ENCODE measurements at places on chromosomes 4 and X.

DNA sequence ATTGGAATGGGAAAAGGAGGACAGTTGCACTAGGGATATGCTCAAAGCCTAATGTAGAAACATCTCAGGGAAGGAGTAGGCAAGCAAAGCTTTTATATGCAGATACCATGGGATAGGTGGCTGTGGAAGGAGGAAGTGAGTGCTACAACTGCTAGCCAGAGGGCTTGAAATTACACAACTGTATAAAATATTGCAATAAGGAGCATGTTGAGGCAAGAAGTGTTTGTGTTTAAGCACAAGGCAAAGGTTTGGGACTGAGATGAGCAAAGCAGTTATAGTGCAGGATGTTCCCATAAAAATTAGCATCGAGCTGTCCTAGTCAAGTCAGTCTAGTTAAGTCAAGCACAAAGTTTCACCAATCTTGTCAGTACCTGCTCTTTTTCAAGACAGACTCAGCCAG is 35.6 kb upstream of the DCAF8L1 start:
- DNase-seq, result no peak

DNA sequence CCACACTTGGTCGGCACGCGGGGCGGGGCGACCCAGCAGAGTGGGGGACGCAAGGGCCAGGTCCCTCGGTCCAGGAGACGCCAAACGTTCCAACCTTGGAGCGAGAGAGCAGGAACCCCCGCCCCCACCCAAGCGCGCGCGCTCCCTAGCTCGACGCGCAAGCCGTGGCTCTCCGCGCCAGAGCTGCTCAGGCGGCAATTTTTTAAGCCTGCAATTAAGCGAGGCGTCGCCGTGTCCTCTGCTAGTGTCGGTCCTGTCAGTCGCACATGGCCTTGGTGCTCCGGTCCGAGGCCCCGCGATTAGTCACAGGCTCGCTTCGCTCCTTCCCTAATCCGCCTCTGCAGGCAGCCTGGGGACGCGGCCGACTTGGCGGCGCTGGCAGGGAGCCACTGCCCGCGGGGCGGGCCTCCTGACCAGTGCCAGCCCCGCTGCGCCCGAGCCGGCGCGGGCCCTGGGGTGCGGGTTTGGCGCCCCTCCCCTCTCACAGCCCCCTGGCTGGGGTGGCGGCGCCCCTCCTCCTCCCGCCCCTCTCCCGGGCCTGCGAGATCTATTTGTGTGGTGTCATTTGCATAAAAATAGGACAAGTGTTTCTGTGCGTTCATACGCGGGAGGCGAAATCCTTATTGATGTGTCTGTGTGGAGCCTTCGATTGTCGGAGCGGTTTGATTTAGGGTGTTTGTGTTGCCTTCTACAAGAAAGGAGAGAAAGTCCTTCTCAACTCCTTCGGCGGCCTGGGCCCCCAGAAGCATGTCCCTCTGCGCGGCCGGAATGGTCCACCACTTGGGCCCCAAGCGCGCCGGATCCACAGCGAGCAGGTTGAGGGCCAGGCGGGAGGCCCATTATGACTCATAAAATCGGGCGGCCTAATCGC is 9.8 kb upstream of the BCOR start:
- DNase-seq, result no peak

GRCh38 chrX:20217906-20218305 is 48.8 kb downstream of the RPS6KA3 start:
- no peak for DNase-seq

DNA sequence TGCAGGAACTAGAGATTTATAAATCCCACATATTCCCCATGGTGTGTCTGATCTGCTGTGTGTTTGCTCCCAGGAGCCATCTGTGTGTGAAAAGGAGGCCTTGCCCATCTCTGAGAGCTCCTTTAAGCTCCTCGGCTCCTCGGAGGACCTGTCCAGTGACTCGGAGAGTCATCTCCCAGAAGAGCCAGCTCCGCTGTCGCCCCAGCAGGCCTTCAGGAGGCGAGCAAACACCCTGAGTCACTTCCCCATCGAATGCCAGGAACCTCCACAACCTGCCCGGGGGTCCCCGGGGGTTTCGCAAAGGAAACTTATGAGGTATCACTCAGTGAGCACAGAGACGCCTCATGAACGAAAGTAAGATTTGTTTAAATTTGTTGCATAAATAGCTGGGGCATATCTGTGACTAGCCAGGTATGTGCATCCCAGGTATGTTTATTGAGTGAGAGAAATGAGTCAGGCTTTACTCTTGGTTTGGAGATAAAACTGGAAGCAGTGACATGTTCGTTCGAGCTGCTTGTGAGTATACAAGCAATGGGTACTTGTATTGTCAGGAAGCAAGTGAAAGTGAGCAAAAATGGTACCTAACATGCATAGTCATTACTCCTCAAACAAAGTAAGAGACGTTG is 89.5 kb downstream of the PTTG2 start:
- DNase-seq, result no peak

DNA sequence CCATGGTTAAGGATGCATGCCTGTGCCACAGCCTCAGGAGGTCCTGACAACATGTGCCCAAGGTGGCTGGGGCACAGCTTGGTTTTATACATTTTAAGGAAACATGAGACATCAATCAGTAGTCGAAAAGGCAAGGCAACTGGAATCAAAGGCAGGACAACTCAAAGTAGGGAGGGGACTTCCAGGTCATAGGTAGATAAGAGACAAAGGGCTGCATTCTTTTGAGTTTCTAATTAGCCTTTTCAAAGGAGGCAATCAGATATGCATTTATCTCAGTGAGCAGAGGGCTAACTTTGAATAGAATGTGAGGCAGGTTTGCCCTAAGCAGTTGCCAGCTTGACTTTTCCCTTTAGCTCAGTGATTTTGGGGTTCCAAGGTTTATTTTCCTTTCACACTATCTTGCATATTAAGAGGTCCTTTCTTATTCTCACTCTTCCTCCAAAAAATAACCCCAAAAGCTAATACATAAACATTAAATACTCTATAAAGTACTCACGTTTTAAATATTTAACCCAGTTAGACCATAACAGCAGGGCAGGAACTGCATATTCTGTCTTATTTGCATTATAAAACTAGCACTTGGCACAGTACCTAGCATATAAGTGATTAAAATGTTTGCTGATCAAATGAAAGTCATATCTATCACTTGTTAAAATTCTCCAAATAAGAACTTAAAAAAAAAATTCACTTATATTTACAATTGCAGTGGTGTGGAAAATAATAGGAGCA is 36.3 kb upstream of the UGT8 start:
- no peak for DNase-seq

DNA sequence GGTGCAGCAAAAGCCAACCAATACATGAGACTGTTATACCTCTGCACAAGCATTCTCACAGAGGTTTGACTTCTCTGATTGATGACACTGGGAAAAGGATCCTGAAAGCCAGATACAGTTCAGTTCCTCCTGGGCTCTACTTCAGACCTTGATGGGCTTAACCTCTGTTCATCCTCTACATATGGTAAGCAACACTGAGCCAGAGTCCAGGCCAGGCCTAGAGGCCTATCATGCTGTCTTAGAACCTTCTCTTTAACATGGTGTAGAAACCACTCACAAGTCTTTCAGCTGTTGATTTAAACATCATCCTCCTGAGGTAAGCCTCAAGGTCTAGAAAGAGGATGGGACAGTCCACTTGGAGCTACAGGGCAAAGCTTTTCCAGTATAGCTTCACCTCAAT is 9.2 kb downstream of the MAD2L1 start:
- DNase-seq, result no peak

DNA sequence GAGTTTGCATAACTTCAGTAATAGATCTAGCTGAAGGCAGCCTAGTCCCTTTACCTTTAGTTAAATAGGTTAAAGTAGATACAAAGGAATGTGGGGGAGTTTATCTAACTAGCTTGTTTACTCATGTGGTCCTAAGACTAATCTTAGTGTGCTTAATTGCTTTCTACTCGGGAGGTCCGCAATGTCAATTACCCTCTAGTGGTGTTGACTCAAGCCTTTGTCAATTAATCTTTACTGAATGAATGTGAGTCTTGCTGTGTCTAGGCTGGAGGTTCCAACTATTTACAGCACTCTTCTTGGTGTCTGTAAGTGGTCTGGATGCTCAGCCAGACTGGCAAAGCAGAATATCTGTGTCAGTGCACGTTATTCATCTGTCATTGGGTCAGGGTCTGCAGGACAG is 17.9 kb upstream of the YTHDC1 start:
- no peak for DNase-seq

DNA sequence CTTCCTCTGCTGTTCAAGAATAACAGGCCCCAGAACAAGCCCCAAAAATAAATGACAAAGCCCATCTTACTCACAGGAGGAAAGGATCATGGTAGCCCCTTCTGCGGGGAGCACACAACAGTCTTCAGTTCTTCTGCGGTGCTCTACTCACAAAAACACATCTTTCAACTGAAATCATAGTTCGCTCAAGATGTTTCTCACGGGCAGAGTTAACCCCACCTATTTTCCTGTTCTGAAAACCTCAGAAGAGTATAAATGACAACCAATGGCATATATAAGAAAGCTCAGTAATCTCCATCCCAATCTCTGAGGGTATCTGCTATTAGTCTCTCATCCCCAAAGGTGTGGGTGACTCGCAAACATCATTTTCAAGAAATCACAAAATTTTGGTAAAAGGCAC is at the start of gene TXK:
TSS of gene TXK (minus strand) at position 170 of the 400 bp plus-strand sequence. CDS start at position 90, 80 bp downstream.
- no peak for DNase-seq

DNA sequence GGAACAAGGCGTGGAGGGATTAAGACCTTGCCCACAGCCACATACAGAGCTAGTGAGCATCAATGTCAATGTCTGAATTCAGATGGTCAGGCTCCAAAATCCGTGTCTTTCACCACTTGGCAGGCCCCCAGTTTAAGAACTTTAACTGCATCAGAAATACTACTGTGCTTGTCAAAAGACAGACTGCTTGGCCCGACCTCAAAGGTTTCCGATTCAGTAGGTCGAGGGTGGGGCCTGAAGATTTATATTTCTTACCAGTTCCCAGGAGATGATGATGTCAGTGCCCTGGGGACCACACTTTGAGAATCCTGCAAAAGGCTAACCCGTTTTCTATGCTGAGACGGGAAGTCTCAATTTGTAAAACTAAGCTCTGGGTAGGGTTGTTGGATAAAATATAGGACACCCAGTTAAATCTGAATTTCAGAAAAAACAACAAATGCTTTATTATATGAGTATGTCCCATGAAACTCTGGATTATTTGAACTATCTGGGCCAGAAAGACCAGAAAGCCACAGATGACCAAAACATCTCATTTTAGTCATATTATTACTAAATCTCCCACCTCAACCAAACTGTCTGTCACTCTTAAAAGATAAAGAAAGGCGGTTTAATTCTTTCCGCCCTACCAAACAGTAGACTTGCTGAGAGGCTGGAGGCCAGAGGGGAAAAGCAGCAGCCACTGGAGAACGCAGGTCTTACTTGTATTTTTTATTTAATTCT is 42.7 kb downstream of the GATB start:
- DNase-seq, result no peak

GRCh38 chr4:73705721-73706120 is 34.6 kb upstream of the CXCL8 start:
- DNase-seq, result no peak

GRCh38 chr4:47486231-47486673 is 1.2 kb downstream of the ATP10D start:
- no peak for DNase-seq

- DNase-seq, result no peak
These were observed 47.7 kb upstream of the FAT4 start for GRCh38 chr4:125266901-125267604.

- no peak for DNase-seq
These were observed 87.2 kb downstream of the MAOA start for GRCh38 chrX:43743100-43743822.

GRCh38 chr4:78644744-78645330 is 93.3 kb downstream of the ANXA3 start:
- peak; percentile 10 for DNase-seq

GRCh38 chr4:52265781-52266525 is 214.8 kb downstream of the SPATA18 start:
- no peak for DNase-seq

- no peak for DNase-seq
These were observed 6.3 kb downstream of the MEPE start for GRCh38 chr4:87838890-87839591.

DNA sequence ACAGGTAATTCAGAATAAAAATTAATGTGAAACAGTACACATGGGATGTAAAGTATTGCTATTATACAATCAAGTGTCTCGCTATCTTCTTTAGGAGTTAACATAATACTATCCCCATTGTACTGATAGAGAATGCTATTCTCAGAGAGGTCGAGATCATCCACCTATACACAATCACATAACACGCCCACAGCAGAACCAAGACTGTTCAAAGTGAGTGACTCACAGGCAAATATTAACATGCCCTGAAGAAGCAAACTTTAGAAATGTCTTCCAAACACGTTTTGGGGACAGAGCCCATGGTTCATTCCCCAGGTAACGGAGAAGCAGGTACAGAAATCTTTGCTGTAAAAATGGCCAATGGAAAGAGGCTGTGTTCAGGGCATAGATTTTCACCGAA is 50.1 kb upstream of the PHKA2 start:
- no peak for DNase-seq

GRCh38 chrX:1212532-1212931 is at the start of gene CRLF2:
Gene CRLF2 (minus strand): TSS chrX:1212649. CDS start chrX:1212634, 15 bp downstream.
- no peak for DNase-seq

DNA sequence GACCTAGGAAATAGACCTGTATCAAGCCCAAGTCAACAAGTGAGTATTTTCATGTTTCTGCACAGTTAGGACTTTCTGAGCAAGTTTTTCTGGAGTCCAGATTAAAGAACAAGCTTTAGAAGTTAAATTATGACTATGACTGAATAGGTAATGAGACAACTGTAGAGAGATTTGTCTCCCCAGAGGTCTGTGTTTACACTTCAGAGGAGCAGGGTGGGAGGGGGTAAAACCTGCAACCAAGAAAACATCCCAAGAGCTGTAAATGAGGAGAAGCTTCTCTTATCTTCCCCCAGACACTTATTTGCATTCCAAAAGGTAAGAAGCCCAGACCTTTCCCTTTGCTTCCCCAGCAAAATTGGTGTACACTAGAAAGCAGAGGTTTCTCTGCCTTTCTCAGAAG is 22.1 kb upstream of the CEP135 start:
- DNase-seq, result no peak

DNA sequence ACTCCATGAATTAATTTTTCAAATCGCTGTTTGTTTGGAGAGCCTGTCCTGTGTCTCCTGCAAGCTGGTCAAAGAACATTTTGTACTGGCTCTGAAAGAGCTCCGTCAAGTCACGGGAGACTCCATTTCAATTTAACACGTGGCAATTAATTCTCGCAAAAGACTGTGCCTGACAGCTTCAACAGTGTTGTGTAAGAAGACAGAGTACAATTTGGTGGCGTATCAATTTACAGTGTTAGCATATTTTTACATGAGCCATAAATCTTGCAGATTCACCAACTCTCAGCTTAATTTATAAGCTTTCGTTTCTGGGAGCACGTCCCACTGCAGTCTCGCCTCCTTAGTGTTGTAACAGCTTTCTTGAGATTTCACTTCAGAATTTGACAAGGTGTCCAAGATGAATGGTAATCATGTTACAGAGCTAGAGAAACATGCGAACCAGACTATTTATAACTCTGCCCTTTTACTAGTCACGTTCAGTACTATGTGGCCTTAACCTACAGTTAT is 70.8 kb downstream of the RWDD4 start:
- no peak for DNase-seq

GRCh38 chr4:155122382-155122781 is 86.1 kb upstream of the NPY2R start:
- no peak for DNase-seq

- DNase-seq, result no peak
These were observed 890 bp downstream of the DCAF16 start for GRCh38 chr4:17809667-17810066.

GRCh38 chrX:41734530-41734929 is 10.5 kb downstream of the GPR82 start:
- DNase-seq, result no peak

GRCh38 chr4:38381788-38382187 is 282.2 kb upstream of the KLF3 start:
- no peak for DNase-seq

GRCh38 chrX:102155806-102156179 is at the start of gene BEX5:
Gene BEX5 (minus strand): TSS chrX:102155977. CDS start chrX:102154265, 1,712 bp downstream.
- DNase-seq, result no peak
